ENCODE measurements at places on chromosomes 1 and 21.

DNA sequence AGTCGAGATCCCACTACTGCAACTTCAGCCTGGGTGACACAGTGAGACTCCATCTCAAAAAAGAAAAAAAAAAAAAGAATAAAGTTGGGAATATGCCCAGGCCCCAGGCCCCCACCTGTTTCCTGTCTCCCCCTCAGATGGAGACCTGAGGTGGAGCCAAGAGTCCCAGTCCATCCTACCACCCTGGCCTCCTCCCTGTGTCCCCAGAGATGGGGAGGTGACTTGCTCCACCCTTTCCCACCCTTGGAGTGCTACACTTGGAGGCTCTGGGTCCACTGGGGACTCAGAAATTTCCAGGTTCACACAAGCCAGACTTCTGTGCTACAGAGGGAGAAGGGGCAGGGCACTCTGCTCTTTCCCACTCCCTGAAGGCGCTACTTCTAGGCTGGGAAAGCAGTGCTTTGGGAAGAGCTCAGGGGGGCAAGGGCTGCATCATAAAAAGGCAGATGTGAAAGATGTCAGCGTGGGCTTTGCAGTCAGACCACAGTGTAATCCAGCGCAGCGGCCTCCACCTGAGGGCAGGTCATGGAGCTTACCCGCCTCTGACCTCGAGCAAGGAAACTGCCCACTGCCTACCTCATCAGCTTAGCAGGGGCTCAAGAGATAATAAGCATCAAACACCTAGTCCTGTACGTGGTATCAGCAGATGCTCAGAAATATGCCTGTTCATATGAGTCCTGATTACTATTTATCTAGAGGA lies 13.4 kb downstream of the TMEM63A start:
- DNase-seq = no peak

- DNase-seq = no peak
These were observed 243.4 kb upstream of the PTBP2 start for GRCh38 chr1:96478228-96478627.

GRCh38 chr21:44379991-44380865 lies 26.8 kb downstream of the TRPM2 start:
- no peak for DNase-seq

DNA sequence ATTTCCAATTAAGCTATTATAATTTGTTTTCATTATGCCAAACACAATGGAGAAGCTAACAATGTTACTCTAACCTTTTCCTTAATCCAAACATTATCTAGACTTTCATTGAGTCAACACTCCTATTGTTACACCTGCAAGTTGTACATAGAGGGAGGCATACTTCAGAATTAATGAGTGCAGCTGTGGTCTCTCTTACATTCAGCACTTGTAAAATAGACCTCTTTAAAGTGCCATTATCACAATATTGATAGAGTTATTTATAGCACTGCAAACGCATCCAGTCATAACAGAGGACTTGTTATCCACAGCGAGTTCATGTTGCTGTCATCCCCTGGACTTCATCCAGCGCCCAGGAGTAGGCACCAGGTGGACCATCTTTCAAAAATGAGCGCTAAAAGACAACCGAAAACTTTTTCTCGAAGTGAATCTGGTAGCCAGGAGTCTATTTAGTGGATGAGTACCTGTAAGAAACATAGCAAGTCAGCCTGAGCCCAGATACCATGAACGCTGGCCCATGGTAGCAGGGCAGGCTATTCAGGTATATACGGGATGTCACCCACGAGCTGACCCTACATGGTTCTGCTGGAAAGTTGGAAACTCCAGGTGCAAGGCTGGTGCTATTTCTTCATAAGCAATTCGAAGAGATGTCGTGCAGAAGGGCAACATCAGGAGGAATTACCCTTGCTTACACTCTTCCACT lies 70.6 kb upstream of the NFIA start:
- DNase-seq = no peak

- DNase-seq = no peak
These were observed 23.0 kb downstream of the GIPC2 start for GRCh38 chr1:78068681-78069283.

GRCh38 chr1:31633117-31633516 lies 11.6 kb downstream of the PEF1 start:
- DNase-seq = no peak

DNA sequence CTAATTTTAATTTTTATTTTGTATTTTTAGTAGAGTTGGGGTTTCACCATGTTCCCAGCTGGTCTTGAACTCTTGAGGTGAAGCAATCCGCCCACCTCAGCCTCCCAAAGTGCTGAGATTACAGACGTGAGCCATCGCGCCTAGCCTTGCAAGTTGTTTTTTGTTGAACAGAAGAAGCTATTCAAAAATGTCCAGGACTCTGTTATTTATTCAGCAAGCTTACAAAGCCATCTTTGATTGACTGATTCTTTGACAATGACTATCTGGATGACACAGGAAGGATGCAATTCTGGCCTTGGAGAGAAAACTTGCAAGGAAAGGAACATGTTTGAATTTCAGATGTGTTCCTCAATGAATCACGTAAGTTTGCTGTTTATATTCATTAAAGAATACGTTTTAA lies 63.5 kb downstream of the MAP3K7CL start:
- no peak for DNase-seq

All from stimulated activated CD8-positive, alpha-beta memory T cell treated with anti-CD3 and anti-CD28 coated beads, Interleukin-4, amount 100 ng/mL, for 1 hour (primary cell).